ENCODE measurements at places on chromosomes 4 and X. TPM values are rescaled to one million over a fixed set of nuclear protein-coding genes. Genes with fewer than 3 reads are reported as not detected.

TIGD4 gene
- 0.17 TPM for total RNA-seq

BCOR gene
- 15.5 TPM for total RNA-seq

SPRY1 gene
- 16.5 TPM for total RNA-seq

WAS gene
- total RNA-seq, result 0.17 TPM

RADX gene
- 2.5 TPM for total RNA-seq

TLR10 gene
- 0.15 TPM for total RNA-seq

RBM47 gene
- total RNA-seq, result 1.0 TPM

UCP1 gene
- not detected for total RNA-seq

RNF150 gene
- total RNA-seq, result 0.99 TPM

GAGE12H gene
- not detected for total RNA-seq

AFF1 gene
- 18.3 TPM for total RNA-seq

BEND2 gene
- total RNA-seq, result not detected

VCX3A gene
- not detected for total RNA-seq

ODAM gene
- not detected for total RNA-seq

DAPP1 gene
- not detected for total RNA-seq
